ENCODE measurements at places on chromosomes 5 and 9.

- DNase-seq: no peak
These were observed 14.9 kb downstream of the CHD1 start for GRCh38 chr5:98913911-98914310.

DNA sequence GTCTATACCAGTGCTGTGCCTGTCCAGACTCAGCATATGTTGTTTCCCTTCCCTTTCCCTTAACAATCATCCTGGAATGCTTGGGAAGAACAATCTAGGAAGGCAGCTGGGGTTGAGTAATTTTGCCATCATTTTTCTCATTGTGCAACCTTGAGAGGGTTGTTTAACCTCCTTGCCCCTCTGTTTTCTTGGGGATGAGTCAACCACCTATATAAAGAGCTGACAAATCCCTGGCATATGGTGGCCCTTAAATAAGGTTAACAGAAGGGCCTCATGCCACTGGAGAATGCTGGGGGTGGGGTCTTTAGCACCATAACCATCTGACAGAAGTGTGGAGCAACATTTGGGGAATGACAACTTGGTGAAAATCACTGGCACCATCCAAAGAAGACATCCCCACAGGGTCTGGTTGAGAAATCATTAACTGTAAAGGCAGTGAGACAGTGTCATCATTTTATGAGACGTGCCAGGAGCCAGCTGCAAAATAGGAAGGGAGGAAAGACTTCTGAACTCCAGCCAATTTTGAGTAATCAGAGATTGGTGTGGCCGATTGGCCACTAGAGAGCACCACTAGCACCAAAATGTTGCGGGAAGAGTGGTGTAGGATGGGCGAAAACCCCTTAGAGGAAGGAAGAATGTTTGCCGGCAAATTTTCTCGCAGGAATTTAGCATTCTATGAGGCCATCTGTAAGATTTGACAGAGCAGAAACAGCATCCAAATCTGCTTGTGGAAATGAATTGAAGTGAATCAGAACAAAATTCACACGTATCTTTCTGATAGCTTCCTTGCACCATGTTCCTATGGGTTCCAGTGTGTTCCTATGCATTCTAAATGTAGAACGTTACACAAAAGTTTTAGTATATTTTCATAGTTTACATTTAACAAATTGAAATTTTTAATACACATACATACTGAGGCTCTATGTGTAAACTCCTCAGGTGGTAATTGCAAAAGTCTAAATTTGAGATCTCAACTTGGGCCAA, 113.8 kb downstream of the MSX2 start:
- no peak for DNase-seq

DNA sequence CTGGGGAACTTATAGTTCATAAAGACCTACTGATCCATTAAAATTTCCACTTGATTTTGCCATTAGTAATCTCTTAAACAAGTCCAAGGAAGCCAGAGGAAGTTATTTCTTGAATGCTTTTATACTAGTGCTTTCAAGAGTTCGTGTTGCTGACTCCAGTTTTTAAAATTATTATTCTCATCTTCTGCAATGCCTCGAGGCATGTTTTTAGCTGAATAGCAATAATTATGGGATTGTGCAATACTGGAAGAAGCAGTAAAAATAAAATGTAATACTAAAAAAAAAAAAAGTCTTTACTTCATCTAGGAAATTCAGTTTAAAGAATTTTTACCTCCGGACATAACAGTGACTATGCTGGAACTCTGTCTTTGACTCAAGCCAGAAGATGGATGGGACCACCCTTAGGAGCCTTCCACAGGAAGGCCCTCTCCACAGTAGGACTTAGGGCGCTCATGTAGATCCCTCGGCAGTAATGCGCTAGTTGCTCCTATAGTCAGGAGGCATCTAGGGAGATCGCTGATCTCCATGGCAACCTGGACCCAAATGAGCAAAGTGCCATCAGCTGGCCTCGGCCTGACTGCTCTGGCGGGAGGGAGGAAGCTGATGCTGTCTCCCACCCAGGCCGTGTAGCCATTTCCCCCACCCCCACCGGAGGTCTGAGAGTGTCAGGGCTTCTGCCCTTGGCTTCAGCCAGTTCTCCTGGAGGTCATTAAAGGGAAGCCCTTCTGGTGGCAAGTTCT, 56.7 kb downstream of the DAPK1 start:
- DNase-seq: no peak

- no peak for DNase-seq
These were observed 368.1 kb downstream of the TLE4 start for GRCh38 chr9:79939819-79940218.

GRCh38 chr9:127107171-127107928, 15.1 kb downstream of the ANGPTL2 start:
- no peak for DNase-seq

Measured in AG04450 (cell line).